Pancreas (tissue), 10 donors: ENCODE measurements at places on chromosomes 7 and 10.

GRCh38 chr10:87878664-87879459 lies 15.4 kb downstream of the PTEN start:
- DNase-seq = no peak

- DNase-seq = no peak
Measured at GRCh38 chr7:117118579-117119180, 165.4 kb downstream of the ST7 start.

DNA sequence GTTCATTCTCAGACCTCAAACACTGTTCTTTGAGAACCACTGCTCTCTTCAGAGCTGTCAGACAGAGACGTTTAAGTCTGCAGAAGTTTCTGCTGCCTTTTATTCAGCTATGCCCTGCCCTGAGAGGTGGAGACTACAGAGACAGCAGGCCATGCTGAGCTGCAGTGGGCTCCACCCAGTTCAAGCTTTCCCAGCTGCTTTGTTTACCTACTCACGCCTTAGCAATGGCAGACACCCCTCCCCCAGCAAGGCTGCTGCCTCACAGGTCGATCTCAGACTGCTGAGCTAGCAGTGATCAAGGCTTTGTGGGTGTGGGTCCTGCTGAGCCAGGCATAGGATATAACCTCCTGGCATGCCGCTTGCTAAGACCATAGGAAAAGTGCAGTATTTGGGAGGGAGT lies 80.5 kb upstream of the CYP2C9 start:
- no peak for DNase-seq

DNA sequence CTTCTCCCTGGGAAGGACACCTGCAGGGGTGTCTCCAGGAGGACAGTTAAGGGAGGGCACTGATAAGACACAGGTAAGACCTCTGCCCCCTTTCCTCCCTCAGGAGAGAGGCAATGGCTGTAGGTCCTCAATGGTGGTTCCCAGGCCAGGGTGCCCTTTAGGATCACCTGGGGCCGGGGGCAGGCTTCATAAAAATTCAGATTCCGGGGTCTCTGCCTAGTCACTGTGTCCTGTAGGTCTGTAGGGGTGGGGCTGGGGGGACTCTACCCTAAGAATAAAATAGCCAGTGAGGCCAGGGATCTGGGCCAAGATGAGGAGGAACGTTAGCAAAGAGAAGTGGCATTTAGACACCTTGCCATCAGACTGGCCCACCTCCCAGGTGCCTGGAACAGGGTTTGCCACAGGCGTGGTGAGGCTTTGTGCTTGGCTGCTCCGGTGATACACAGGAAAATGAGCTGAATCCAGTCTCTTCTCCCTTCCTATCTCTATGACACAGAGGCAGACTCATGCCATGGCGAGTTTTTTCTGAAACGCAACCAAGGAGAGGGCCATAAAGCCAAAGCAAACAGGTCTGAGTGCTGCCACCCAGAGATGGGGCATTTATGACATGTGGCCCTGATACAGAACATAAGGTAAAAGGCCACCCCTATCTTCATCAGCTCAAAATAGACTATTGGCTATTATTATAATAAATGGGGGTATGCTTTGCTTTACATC lies 52.6 kb downstream of the SH3PXD2A start:
- DNase-seq = no peak

GRCh38 chr7:2869981-2870380 lies 25.9 kb upstream of the GNA12 start:
- DNase-seq = no peak

- no peak for DNase-seq
Measured at GRCh38 chr10:116994113-116994890, 10.7 kb downstream of the SHTN1 start.

DNA sequence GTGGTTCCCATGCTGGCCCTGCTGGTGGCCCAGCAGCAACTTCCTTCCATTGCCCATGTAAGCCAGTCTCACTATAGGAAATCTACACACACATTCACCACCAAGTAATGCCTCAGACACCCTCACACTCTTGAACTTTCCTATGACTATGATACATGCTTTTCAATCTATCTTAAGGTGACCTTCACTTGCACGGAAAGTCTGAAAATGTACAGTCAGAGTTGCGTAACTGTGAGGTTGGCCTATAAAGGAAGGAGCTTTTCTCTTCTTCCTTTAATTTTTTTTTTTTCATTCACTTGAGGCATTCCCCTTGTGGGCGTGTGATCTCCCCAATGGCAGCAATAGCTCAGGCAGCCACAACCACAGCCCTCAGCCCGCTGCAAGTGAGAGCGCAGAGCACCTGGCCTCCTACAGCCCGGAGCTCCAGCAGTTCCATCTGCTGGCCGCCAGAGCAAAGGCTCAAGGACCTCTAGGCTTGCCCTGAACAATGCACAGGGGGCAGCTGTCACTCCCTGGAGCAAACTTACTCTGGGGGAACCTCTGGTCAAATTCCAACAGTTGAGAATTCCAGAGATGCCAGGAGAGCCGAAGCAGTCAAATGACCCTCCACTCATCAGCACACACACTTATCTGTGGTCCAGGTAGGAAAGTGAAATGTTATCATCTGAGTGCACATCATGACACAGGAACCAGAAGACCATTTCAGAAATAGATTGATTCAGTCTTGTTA lies 123.1 kb upstream of the ADO start:
- DNase-seq = no peak

DNA sequence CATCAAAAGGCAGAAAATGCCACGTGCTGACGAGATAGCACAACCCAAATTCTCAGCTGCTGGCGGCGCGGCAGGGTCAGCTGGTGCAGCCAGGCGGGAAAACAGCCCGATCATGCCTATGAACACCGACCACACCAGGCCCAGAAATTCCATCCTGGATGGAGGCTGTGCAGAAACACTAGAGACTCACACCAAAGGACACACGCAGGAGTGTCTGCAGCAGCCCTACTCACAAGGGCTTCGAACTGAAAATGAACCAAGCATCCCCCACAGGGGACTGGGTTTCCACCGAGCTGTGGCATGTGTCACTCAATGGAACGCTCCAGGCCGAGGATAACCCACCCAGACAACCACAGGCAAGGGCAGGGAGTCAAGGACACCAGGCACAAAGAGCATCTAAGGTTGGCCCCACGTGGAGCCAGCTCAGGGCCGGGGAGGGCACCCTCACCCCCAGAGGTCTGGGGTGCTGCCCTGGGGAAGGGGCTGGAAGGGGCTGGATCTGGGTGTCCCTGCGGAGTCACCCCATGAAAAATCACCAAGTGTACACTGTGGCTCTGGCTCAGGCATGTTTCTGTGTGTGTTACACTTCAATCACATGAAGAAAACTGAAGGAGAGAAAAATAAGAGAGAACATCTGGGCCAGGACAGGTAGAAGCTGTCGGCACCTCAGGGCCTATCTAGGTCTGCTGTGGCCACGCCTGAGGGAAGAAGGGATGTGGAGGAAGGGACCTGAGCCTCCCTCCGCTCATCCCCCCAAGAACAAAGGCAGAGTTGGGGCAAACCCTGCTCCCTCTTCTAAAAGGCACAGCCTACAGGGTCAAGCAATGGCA lies 33.0 kb downstream of the RASGEF1A start:
- DNase-seq = no peak

- no peak for DNase-seq
Measured at GRCh38 chr7:96059075-96059474, 262.8 kb downstream of the SLC25A13 start.

DNA sequence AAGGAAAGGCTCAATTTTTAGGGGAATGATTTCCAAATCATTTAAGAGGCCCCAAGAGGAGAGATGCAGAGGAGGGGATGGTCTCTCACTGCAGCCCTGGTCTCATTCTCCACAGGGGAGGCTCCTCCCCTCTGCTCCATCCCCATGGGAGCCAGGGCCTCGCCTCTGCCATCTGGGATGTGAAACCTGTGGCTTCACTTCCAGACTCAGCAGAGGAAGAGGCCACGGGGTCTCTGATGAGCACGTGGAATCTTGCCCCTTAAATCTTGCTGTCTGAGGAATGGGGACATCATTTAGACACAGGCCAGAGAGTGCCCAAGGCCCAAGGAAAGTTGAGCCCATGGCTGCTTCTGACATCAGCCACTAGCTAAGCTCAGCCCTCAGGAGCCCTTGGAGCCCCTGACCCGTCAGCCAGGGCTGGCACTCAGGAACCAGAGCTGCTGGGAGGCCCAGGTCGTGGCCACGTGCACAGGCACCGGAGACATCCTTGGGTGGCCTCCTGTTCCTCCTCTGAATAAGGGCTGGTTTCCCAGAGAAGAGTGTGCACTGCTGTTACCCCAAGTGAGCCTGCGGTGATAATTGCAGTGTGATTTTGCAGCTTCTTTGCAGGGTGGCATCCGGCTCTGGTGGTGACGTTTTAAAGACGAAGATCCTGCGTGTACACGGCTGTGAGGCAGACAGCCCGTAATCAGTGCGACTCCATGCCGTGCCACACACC lies 50.5 kb downstream of the VIPR2 start:
- DNase-seq = peak; percentile 11

- DNase-seq = no peak
Measured at GRCh38 chr7:67301667-67302066, 305.0 kb downstream of the TYW1 start.

DNA sequence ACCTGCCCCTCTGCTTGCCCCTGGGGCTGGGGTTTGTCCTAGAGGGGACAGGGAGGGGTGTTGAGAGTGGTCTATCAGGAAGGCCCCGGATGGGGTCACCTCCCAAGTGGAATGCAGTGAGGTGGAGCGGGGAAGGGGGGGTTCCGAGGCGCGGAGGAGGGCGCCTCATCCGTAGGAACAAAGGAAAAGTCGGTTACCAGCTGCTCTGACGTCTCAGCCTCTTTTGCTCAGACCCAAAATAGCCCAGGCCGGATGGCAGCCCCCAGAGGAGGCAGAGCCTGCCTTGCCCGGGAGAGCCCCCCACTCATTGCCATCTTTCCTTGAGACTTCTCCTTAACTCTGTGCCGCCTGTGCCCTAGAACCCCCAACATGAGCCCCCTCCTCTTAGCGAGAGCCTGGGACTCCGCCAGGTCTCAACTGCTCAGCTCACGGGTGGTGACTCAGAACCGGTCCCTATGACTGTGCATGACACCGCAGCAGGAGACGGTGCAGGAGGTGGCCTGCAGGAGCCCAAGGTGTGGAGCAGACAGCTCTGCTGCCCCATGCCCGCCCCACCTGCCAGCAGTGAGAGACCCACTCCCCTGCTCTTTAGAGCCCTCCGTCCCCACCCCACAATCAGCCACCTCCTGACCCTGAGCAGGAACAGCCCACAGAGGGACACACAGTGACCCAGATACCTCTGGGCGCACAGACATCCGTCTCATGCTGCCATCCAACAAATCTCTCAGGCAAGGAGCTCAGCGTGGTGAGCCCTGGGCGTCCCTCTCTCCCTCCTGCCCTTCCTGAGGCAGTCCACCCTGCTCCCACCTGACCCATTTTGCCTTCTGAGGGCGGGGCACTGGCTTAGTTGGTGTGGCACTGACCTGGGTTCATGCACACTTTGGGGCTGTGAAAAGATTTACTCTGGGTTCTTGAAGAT lies 13.1 kb downstream of the STX1A start:
- DNase-seq = no peak

GRCh38 chr10:79149662-79150443 lies 81.1 kb downstream of the ZMIZ1 start:
- peak; percentile 84 for DNase-seq

GRCh38 chr10:76175533-76176165 lies 744.2 kb downstream of the LRMDA start:
- no peak for DNase-seq

- no peak for DNase-seq
Measured at GRCh38 chr10:11682851-11683250, 59.3 kb upstream of the ECHDC3 start.

GRCh38 chr10:120980279-120981255 lies 129.4 kb downstream of the WDR11 start:
- no peak for DNase-seq

DNA sequence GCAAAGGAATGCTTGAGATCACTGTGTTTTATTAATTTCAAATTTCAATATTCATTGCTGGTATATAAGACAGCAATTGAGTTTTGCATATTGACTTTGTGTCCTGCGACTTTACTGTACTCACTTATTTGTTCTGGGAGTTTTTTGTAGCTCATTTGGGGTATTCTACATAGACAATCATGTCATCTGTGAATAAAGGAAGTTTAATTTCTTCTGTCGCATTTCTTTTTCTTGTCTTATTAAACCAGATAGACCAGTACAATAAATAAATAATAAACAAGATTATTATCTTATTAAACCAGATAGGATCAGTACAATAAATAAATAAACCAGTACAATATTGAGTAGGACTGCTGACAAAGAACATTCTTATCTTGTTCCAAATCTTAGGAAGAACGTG lies 448.2 kb downstream of the RPS24 start:
- DNase-seq = no peak

GRCh38 chr10:70805619-70806215 lies 10.0 kb upstream of the SGPL1 start:
- DNase-seq = no peak

DNA sequence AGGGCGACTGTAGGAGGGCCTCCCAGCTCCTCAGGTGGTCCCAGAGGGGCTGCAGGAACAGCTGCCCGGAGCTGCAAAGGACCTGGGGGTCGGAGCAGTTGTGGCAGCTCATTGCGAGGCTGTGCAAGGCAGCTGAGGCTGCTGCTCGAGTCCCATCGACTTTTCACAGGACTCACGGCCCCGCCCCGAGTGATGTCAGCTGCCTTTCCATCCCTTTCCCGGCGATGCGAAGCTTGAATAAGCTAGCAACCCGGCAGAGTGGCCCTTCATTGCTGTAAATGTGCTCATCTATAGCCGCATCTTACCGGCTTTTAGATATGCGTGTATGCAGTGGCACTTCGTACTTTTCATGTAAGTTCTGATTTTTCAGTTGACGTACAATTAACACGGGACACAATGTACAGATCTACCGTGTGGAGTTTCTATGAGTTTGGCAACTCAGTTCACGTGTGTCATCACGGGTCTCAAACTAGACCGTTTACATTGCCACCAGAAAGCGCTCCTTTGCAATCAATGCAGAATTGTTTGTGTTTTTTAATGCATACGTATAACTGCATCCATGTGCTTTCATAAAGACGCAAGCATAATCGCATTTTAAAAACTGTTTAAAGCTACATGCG lies at the start of gene CH25H:
Gene CH25H, minus strand, starts transcription at position 137 of the 620 bp plus-strand sequence. Its CDS starts 25 bp downstream, at position 112.
- peak; percentile 75 for DNase-seq

- no peak for DNase-seq
Measured at GRCh38 chr7:133601617-133602016, 348.7 kb downstream of the EXOC4 start.

GRCh38 chr10:18501629-18502028 lies 149.8 kb downstream of the NSUN6 start:
- DNase-seq = no peak

DNA sequence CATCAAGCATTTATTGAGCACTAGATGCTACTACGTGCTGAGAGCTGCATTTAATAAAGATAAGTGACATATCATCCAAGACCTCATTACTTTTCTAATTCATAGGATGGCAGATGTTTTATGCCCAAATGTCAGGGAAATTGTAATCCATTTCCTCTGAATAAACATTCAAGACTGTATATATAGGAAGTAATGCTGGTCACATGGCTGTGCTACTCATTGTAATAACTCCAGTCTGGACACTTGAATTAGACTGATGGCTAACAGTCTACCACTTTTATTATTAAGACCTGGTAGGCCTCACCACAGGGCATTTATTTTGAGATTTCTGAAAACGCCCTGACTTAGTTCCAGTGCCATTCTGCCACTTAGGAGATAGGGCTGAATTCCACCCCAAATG lies 36.6 kb downstream of the PIK3AP1 start:
- no peak for DNase-seq
